ENCODE measurements at places on chromosomes 12 and 14.

- no peak for DNase-seq
These were observed 64.1 kb downstream of the ZNF641 start for GRCh38 chr12:48286665-48287064.

DNA sequence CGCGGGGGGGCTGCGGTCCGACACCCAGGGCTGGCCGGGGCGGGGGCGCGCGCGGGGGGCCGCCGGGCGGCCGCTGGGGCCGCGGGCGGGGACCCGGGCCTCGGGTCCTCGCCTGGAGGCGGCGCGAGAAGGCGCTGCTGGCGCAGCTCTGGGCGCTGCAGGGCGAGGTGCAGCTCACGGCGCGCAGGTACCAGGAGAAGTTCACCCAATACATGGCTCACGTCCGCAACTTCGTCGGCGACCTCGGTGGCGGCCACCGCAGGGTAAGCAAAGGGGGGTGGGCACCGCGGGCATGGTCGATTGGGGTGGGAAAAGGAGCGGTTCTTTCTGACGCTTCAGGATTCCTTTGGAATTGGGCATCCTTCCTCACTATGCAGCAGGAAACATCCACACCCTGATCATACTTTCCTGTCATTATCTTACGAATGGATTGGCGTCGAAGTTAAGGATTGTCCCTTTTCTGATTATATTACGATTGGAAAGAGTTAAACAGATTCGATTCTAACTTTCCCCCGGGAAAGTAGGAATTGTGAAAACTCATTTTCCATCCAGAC is 798 bp downstream of the PDZRN4 start:
- DNase-seq, result no peak

DNA sequence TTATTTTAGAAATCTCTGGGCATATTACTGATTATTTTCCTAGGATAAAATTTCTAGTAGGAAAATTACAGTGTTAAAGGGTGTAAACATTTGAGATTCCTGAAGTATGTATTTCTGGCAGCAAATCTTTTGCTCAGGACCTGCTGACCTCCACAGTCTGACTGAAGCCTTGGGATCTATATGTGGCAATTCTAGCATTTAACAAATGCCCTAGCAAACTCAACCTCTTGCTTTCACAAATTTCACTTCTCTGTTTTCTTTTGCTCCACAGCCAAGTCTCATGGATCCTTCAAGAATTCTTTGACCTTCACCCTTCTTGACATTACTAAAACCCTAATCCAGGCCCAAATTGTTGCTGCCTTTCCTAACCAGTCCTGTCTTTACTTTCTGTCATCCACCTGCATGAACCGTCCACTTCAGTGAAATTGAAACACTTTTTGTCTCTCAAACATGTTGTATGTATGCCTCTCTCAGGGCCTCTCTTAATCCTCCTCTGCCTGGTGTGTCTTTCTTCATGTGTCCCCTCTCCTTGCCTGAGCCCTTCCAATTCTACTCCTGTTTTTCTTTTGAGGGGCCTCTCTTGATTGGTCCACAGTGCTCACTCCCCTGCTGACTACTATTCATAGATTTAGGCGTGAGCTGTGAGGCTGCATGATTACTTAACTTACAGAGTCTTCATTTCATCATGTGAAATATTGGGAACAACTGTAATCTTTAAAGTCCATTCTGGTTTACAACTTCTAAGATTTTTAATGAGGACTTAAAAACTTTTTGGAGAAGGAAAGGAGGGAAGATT is 5.1 kb upstream of the DYRK4 start:
- DNase-seq, result no peak

DNA sequence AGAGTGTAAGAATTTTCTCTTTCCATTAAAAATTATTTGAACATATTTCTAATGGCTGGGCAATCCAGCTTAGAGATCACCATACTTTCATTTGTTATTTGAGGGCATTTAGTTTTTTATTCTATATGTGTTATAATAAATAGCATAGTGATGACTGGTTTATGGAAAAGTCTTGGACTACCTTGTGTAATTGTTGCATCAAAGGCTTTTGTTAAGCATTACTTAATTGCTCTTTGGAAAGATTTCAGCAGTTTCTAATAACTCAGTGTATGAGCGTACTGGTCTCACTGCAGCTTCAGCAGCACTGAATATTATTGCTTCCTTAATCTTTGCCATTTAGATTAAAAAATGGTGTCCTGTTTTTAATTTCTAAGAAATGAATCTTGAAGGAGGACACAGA is 22.8 kb downstream of the TMEM19 start:
- DNase-seq, result no peak

- DNase-seq, result no peak
These were observed 2.4 kb downstream of the MBD6 start for GRCh38 chr12:57524814-57525614.

- no peak for DNase-seq
These were observed 221.7 kb downstream of the ZFP36L1 start for GRCh38 chr14:68571114-68571591.

- no peak for DNase-seq
These were observed 99.8 kb downstream of the AEBP2 start for GRCh38 chr12:19539071-19539470.

- no peak for DNase-seq
These were observed 74.4 kb downstream of the MGST1 start for GRCh38 chr12:16421806-16422205.

DNA sequence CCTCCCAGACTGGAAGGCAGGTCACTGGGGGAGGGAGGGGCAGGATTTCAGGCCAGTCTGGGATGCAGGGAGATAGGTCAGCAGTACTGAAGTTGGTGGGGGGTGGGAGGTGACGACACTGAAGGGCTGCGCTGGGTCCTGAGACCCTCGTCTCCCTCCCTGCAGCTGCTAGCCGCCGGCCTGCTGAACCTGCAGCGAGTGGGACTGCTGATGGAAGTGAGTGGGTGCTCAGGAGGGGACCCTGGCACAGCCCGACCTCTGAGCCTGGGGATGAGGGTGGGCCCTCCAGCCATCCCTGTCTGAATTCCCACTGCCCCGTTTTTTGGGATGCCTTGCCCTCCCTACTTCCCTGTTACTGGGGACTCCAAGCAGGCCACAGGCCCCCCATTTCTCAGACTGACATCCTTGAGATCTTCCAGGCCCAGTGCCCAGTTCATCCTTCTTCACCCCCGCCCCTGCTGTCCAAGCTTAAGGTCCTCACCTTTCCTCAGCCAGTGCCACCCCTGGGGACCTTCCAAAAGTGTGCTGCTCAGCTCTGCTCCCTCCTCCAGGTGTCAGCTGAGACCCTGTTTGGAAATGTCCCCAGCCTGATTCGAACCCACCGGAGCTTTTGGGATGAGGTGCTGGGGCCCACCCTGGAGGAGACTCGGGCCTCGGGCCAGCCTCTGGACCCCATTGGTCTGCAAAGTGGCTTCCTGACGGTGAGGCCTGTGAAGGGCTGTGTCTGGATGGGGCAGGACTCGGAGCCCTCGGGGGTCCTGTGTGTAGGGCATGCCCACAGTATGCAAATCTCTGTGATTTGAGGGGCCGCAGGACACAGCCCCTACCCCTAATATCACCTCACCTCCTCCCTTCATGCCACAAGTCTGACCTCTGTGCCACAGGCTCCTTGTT is 5.5 kb downstream of the PLEKHG6 start:
- DNase-seq, result no peak

DNA sequence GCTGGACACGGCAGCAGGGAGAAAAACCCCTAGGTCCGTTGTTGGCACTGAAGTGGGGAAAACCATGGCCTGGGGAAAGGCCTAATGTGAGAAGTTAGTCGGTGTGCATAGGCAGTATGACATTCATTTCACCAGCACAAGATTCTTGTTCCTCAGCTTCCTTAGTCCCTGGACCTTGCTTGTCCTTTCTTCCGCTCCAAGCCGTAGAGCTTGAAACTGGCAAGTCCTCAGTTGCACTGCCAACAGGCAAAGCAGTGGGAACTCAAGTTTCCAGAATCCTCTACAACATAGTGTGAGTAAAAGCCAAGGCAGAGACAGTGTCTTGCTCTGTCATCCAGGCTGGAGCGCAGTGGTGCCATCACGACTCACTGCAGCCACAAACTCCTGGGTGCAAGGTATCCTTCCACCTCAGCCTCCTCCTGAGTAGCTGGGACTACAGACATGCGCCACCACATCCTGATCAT is 138.5 kb upstream of the AMIGO2 start:
- DNase-seq, result no peak

DNA sequence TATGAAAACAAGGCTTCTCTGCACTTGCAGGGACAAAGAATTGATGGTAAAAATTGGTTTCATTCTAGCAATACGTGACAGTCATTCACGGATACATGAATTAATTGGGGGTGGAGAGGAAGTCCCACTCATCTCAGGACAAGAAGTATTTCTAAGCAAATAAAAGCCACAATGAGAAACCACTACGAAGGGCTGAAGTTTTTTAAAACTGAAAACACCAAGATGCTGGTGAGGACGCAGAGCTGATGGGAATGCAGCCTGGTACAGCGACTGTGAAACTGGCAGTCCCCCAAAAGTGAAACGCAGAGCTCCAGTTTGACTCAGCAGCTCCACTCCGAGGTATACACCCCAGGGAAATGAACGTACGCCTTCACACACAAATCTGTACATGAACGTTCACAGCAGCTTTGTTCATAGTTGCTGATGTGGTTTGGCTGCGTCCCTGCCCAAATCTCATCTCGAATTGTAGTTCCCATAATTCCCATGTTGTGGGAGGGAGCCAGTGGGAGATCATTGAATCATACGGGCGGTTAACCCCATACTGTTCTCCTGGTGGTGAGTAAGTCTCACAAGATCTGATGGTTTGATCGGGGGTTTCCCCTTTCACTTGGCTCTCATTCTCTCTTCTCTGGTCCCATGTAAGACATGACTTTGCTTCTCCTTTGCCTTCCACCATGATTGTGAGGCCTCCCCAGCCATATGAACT is 89.0 kb downstream of the SCARB1 start:
- DNase-seq, result peak; percentile 42

GRCh38 chr14:38138473-38139138 is 69.1 kb upstream of the SSTR1 start:
- DNase-seq, result no peak

DNA sequence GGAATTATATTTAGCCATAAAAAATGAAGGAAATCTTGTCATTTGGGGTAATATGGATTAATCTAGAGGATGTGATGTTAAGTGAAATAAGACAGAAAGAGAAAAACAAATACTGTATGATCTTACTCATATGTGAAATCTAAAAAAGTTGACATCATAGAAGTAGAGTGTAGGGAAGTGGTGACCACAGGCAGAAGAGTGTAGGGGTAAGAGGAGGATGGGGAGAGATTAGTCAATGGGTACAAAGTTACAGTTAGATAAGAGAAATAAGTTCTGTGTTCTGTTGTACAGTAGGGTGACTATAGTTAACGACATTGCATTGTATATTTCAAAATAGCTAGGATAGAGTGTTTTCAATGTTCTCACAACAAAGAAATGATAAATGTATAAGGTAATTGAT is 87.0 kb downstream of the TSHR start:
- no peak for DNase-seq
